ENCODE measurements at places on chromosomes 13 and 19.

DNA sequence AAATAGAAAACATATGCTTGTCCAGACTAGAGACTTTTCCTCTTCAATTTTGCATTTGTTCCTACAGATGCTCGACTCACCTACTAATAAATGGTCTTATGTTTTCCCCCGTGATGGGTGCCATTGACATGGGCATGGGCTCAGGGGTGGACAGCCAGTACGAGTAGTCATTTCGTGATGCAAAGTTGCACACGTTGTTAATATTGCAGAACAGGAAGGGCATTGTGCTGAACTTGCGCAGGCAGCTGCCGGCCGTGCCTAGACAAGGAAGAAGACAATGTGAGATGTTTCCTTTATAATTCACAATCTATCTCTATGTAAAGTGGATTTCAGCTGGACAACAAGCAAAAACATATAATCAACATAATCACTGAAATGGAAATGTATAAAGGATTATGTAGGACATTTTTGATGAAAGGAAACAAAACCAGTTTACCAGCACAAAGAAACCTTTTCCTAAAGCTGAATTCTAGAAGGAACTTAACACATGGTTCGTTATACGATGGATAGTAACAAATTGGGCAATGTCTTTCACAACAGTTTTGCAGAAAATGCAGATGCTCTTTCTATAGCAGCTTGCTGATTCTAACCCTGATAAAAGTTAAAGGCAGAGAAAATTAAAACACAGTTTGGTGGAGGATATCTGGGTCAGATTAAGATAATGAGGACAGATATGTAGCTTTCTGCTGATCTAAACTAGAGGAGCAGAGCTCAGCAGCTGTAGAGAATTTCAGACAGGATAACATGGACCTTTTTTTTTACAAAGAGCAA is 145.7 kb downstream of the COL4A1 start:
- no peak for DNase-seq

- DNase-seq = no peak
These were observed 21.4 kb upstream of the PSG9 start for GRCh38 chr19:43290568-43291359.

DNA sequence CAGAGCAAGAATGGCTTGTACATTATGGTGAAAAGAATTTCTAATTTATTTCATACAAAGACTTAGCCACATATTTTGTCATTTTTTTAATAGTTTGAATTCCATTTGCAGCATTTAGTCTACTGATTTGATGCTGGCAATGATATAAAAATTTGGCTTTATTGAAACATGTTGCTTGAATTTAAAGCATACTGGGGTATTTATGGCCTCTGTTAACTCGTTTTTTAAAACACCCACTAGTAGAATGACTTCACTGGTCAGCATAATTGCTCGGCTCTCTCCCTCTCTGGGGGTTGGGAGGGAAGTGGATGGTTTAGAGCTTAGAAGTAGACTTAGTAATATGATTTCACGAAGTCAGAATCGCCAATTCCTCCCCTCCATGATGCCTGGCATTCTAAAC is 354.9 kb upstream of the HTR2A start:
- DNase-seq = peak; percentile 10

GRCh38 chr19:45539459-45539858 is 32.2 kb downstream of the VASP start:
- DNase-seq = no peak

- no peak for DNase-seq
These were observed 2.3 kb upstream of the DACH1 start for GRCh38 chr13:71869274-71869673.

DNA sequence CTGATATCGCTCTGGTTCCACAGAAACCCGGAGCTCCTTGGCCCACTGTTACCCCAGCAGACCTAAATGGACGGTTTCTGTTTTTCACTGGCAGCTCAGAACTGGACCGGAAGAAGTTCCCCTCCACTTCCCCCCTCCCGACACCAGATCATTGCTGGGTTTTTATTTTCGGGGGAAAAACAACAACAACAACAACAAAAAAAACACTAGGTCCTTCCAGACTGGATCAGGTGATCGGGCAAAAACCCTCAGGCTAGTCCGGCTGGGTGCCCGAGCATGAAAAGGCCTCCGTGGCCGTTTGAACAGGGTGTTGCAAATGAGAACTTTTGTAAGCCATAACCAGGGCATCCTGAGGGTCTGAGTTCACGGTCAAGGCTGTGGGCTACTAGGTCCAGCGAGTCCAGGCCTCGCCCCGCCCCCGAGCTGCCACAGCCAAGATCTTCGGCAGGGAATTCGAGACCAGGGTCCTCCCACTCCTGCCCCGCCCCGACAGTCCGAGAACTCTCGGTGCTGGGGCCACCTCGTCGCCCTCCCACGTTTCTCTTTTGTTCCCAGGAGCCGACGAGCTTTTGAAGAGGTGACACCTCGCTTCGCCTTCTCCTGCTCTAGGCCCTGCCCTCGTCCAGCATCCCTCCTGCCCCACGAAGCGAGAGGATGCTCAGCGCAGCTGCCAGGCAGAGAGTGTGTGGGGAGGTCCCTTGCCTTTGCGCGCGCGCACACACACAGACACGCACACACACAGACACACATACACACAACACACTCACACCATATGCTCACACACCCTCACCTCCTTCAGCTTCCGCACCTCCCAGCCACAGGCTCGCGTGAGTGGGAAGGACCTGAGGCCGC is 8.8 kb downstream of the ZIC2 start:
- DNase-seq = no peak

GRCh38 chr19:44757735-44758505 is 9.4 kb downstream of the BCL3 start:
- DNase-seq = no peak

- no peak for DNase-seq
These were observed 513.0 kb downstream of the IRS2 start for GRCh38 chr13:109273326-109273751.

GRCh38 chr19:384799-385169 is 24.2 kb downstream of the C2CD4C start:
- no peak for DNase-seq

DNA sequence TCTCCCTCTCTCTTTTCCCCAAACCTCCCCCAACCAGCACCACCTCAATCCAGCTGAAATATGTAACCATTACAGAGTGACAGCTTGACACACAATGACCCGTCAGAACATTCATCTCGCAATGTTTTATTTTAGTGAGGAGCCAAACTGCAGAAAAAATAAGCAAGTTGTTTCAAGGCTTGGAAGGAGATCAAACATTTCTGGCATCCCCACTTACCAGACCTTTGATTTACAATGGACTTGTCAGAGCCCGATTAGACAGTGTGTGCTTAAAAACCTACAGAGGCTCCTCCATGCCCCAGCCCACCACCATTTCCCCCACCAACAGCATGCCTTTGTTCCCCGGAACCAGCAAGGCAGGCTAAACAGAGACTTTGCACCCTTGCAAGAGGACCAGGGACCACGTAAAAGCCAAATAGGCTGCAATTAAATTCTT is 382.8 kb upstream of the ZNF507 start:
- DNase-seq = no peak

GRCh38 chr19:3234800-3235199 is 10.3 kb downstream of the CELF5 start:
- no peak for DNase-seq

GRCh38 chr13:50650592-50651504 is 192.6 kb downstream of the DLEU7 start:
- DNase-seq = no peak

DNA sequence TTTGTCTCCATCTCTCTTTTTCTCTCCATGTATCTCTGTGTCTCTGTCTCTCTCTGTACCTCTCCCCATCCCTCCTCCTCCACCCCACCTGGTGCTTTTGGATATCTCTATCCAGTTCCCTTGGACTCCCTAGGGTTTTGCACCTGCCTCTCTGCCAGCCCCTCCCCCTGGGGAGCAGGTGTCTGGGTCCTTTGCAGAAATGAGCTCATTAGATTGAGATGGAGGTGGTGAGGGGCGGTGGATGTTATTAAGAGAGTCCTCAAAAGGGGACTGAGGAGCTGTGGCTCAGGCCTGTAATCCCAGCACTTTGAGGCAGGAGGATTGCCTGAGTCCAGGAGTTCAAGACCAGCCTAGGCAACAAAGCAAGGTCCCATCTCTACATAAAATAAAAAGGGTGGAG is 2.1 kb downstream of the KCNN4 start:
- DNase-seq = no peak

- DNase-seq = no peak
These were observed 13.6 kb downstream of the ARHGAP45 start for GRCh38 chr19:1080360-1081161.

GRCh38 chr13:38602266-38602665 is 84.6 kb upstream of the FREM2 start:
- no peak for DNase-seq

GRCh38 chr19:51664131-51664530 is 17.5 kb upstream of the SIGLEC14 start:
- DNase-seq = no peak

- DNase-seq = no peak
These were observed 81.6 kb upstream of the ARGLU1 start for GRCh38 chr13:106649495-106649894.

- no peak for DNase-seq
These were observed 15.5 kb upstream of the MYH14 start for GRCh38 chr19:50187937-50188336.

- no peak for DNase-seq
These were observed at the start of gene ADAMTSL5 for GRCh38 chr19:1512671-1513498. Gene ADAMTSL5 (minus strand): TSS chr19:1513019. CDS start chr19:1510943, 2,076 bp downstream.

DNA sequence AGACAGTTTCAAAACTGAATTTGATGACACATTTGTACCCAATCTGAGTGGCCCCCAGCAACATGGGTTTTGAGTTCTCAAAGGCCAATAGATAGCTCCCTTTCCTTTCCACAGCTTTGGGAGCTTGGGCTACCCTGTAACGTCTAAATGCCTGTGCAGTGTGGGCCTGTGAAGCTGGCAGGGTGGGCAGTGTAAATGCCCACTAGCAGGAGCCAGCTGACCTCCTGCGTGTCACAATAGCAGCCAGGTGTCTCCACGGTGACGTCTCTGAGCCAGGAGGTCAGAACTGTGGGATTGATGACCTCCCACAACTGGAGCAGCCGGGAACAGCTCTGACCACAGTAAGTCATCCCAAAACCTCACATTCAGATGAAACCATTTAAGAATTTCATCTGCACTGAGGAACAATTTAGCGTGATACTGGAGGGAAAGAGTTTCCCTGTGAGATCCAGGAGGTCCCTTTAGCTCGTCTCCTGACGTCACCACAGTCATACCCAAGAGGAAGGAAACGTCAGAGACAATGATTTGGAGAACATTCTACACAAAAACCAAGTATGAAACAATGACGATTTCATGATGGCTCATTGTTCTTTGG is at the start of gene IPO5:
Gene IPO5, plus strand, starts transcription at position 300 of the 595 bp plus-strand sequence. CDS start 23,022 bp downstream, outside the sequence.
- no peak for DNase-seq

DNA sequence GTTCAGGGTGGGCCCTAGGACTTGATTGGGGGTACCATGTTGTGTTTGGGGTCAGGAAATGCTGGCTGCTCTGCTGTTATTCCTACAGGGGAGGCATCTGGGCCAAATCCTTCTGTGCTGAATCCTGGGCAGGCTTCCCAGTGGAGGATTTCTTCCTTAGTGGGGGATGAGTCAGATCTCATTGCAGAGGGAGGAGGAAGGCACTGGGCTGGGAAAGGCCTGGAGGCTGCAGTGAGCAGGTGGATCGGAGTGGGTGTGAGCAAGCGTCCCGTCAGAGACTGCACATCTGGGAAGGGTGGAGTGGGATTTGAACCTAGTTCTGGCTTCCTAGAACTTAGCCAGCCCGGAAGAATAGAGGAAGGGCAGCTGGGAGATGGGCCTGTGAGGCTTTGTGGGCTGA is 11.5 kb downstream of the CCDC124 start:
- peak; percentile 21 for DNase-seq

DNA sequence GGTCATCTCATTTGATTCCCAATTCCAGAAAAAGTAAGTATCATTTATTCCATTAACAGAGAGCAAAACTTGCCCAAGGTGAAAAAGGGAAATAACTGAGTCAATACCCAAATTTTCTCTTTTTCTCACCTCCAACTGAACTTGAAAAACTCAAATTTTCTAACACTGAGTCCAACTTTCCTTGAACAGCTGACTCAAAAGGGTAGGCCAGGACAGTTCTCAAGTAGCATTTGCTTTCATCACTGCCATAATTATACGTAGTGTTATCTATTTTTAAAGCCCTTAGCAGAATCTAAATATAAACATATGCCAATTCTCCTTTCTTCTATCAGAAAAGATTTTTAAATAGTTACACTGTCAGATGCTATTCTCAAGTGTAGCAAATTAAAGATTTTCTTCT is 3.5 kb downstream of the N4BP2L2 start:
- no peak for DNase-seq

GRCh38 chr19:10118960-10119359 is 739 bp downstream of the EIF3G start:
- no peak for DNase-seq

DNA sequence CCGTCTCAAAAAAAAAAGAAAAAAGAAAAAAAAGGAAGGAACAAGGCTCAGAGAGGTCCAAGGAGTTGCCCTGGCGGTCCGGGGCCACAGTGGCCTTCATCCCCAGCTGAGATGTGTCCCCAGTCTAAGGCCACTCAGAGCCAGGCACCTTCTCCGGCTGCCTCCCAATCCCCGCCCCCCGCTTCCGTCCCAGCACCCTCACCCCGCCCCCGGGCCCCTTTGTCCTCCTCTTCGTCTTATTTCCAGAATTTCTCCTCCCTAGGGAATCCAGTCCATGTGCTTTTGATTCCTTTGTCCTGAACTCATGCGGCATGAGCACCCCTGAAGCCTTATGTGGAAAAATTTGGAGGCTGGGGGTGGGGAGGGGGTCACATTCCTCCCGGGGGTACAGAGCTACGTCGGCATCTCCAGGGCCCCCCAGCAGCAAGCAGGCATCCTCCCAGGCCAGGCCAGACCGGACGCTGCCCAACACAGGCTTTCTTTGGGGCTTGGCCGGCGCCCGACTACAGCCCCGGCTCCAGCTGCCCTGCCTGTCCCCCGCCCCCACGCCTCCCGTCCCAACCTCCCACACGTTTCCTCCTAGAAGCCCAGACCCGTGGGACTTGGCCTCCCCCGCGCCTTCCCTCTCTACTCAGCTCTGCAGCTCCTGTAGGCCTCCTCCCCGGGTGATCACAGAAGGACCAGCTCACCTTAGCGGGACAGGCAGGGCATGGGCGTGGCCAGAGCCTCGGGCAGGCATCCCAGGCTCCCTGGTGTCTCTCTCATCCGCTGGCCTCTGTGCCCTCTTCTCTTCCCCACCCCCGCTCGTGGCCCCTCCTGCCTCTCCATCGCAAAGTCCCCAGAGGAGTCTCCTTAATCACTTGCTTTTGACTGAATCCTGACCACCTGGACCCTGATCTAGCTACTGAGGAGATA is 17.8 kb upstream of the ADGRE5 start:
- DNase-seq = peak; percentile 41

DNA sequence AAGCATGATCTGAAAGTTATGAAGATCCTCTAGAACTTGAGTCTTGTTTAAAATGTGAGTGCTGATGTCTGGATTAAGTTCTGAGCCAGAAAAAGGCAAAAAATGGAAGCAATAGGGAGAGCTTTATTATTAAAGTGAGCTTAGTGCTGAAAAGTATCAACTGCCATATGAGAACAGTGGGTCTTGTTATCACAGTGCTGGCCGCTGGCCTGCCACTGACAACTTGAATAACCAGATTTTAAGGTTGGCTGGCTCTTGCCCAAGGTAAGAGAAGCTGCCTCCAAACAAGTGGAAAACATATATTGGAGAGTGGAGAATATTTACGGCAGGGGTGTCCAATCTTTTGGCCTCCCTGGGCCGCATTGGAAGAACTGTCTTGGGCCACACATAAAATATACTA is 33.9 kb downstream of the NUFIP1 start:
- no peak for DNase-seq

- DNase-seq = peak; percentile 42
These were observed 12.7 kb upstream of the KBTBD6 start for GRCh38 chr13:41145136-41145908.

GRCh38 chr13:98664510-98664909 is 87.6 kb upstream of the STK24 start:
- no peak for DNase-seq

All from AG04449 (cell line).